Smooth muscle cell of trachea (primary cell): ENCODE measurements at places on chromosomes 2 and 18. TPM values are rescaled to one million over a fixed set of nuclear protein-coding genes. Genes with fewer than 3 reads are reported as not detected.

FOXI3 gene
- not detected in 2 replicates for total RNA-seq

SCLY gene
- 11.6 and 11.9 TPM in 2 replicates for total RNA-seq

TEKT4 gene
- not detected in 2 replicates for total RNA-seq

BOLL gene
- not detected in 2 replicates for total RNA-seq

GALNT3 gene
- 0.33 and 0.58 TPM in 2 replicates for total RNA-seq
